NCI-H1092 (cell line): ENCODE measurements at places on chromosomes 12 and 14.

DNA sequence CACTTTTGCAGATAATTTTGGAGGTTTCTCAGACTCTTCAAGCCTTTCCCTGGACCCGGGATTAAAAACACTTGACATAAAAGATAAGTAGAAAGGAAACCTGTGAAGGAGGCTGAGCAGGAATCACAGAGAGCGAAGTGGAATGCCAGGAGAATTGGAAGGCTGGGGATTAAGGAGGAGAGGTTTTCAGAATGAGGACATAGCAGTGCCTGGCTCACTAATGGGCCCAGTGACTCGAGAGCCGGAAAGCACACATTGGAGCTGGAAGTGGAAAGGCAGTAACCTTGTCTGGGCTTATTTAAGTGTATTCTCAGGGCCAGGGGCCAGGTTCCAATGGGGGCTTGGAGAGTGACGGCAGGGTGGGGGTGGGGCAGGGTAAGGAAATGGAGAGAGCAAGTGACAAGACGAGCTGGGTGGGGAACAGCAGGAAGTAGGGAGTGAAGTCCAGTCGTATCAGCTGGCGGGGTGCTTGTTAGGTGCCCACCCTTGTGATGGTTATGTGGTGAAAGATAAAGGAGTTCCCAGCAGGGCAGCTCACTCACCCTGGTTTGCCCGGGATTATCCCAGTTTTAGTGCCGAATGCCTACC lies 13.1 kb downstream of the EVL start:
- no peak for DNase-seq

DNA sequence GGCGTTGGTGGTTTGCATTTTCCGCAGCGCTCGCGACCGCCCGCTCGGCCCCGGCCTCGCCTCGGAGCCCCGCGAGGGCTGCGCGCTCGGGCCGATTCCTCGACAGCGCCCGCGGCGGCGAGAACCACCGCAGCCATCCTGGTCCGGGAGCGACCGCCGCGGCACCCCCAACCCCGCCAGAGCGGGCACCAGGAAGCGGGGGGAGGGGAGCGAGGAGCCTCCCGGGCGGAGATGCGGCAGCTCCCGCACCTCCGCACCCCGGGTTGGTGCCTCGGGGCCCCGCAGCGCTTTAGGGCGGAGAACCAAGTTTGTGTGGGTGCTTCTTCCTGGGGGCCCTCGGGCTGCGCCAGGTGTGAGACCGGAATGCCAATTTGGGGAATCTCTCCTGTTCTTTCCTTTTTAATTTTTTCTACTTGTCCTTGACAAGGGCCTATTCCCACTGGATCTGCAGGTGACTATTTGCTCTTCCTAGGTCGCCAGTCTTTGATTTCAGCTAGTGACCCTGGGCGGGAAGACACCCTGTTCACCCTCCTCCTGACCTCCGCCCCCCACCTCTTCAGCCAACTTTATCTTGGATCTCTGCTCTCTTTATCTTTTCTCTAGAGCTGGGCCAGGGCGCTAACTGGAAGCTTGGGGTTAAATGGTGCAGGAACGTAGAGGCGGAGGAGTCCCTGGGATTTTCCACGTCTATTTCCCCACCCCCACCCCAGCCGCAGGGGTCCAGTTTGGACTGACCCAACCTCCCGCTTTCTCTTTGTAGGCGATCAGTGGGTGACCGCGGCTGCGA lies at the start of gene SOCS2:
TSS of gene SOCS2 (plus strand) at position 751 of the 787 bp plus-strand sequence. CDS start 223 bp downstream, outside the sequence.
- no peak for DNase-seq

GRCh38 chr12:53941187-53941586 lies 2.6 kb downstream of the HOXC13 start:
- DNase-seq: no peak

- no peak for DNase-seq
Observed at GRCh38 chr14:38567703-38568102, 311.8 kb upstream of the CLEC14A start.

- DNase-seq: no peak
Observed at GRCh38 chr14:87975636-87976035, 17.3 kb downstream of the GALC start.

DNA sequence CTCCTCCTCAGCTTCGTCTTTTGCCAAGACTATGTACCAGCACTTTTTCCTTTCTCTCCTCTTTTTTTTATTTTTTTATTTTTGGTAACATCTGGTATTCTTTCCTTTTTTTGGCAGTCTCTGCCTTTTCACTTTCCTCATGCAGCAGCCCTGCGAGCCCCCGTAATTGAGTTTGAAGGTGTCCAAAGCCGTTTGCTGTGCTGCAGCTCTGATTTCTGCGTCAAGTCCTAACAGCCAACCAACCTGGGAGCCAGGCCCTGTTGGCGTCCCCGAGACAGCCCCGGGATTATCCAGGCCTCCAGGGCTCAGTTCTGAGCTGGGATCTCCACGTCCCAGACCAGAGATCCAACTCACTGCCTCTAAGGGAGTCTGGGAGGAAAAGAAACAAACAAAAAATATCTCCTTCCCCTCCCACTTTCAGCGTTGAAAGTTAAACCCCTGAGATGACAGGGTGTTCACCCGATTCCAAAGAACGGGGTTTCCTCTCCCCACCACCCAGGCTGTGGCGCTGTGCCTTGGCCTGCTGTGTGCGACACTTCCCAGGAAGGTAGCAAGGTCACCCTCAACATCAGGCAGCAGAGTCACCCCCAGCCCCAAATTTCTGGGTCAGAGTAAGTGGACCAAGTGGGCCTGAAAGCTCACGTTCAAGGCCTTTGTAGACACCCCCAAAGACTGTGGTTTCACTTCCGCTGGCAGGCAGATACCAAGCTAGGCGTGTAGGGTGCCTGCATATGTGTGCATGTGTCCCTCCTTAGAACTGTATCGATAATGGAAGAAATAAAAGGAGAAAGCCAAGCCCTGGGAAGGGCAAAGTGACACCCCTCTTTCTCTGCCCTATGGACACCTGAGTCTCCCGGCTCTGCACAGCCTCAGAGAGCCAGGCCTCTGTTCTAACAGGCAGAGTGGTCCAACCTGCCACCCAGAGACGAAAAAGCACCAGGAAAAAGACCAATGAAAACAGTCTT lies 11.1 kb downstream of the BCL11B start:
- no peak for DNase-seq

GRCh38 chr12:100337299-100337698 lies 19.6 kb upstream of the SLC17A8 start:
- no peak for DNase-seq

- DNase-seq: no peak
Observed at GRCh38 chr14:87901236-87901635, 91.7 kb downstream of the GALC start.

GRCh38 chr14:22932146-22932545 lies 3.0 kb upstream of the PRMT5 start:
- no peak for DNase-seq

GRCh38 chr14:21109377-21110138 lies 8.7 kb downstream of the TMEM253 start:
- no peak for DNase-seq

- DNase-seq: no peak
Observed at GRCh38 chr12:25054783-25055144, 105.9 kb upstream of the BCAT1 start.

DNA sequence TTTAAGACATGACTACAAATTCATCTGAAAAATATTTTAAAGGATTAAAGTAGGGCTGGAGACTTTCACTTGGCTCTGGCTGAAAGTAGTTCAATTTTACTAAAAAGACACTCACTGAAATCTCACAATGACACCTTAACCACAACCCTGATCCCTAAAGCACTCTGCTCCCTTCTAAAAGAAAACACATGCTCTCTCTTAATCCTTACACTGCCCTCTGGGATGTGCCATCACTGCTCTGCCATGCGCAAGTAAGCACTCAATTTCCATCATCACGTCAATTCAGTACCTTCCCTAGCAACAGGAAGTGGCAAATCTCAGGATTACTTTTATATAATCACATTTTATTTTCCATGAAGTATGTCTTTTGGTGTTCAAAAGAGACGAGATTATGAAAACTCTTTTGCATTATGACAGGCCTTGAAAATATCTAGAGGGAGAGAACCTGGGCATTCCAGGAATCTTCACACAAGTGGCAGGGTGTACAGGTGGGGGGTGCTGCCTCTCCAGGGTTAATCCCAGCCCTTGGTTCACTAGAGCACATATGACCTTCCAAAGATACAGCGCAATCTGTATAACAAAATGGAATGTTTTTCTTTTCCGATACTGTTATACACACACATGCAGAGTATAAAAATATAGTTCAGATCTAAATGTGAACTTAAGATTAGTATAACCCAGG lies 7.3 kb downstream of the ATG14 start:
- DNase-seq: no peak
